Hematopoietic multipotent progenitor cell treated with erythropoietin and hydrocortisone succinate and interleukin-3 and kit ligand, for 17 days (in vitro differentiated cells): ENCODE measurements at places on chromosomes 4 and X.

DNA sequence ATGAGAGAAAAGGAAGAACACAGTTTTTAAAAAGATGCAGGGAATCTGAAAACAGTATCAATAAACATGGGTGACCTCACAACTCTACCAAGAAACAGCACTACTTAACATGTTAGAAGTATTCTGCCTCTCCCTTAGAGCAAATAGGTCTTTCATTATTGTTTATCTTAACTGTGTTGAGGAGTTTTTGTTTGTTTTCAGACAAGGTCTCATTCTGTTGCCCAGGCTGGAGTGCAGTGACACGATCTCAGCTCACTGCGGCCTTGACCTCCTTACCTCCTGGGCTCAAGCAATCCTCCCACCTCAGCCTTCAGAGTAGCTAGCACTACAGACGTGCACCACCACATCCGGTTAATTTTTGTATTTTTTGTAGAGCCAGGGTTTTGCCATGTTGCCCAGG lies 165.3 kb upstream of the PRDX4 start:
- DNase-seq = no peak

GRCh38 chrX:32448945-32449344 lies 762.4 kb downstream of the DMD start:
- DNase-seq = no peak

DNA sequence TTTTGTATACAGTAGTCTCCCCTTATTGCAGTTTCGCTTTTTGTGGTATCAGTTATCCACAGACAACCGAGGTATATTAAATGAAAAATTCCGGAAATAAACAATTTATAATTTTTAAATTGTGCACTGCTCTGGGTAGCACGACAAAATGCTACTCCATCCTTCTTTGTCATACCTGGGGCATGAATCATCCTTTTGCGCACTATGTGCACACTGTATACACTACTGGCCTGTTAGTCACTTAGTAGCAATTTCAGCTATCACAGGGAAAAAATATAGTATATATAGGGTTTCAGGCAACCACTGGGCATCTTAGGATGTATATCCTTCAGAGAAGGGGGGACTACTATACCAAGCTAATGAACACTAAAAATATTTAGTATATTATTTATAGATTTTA lies 198.8 kb upstream of the FAT4 start:
- DNase-seq = no peak

DNA sequence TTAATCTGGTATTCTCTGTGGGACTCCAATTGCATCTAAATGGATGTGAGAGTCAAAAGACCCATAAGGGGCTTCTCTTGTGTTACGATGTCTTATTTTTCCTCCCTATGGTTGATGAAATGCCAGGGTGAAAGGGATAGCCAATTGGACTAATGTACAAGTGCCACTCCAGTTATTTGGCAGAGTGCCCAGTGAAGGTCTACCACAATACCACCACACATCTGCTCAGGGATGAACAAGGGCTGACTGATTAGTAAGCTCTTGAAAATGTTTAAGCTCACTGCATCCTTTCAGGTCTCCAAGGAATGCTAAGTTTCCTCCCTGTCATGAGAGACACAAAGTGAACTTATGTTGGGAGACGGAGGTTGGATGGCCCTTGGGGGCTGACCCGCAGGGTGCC lies 57.8 kb downstream of the HEPH start:
- no peak for DNase-seq

DNA sequence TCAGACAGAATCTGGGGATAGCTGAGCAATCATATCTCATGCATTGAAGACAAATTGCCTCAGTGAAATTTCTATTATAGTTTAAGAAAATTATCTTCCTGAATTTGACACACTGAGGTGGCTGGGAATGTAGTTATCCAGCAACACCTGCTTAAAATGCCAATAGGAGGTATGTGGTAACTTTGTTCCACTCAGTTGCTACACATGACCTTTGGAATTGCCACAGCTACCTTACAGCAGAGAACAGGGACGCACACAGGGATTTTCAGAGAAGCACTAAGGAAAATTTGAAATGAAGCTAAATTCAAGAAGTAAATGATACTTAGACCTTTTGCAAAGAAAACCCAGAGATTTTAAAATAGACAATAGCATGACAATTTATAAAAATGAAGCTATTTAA lies 264.6 kb downstream of the IL1RAPL1 start:
- DNase-seq = no peak

DNA sequence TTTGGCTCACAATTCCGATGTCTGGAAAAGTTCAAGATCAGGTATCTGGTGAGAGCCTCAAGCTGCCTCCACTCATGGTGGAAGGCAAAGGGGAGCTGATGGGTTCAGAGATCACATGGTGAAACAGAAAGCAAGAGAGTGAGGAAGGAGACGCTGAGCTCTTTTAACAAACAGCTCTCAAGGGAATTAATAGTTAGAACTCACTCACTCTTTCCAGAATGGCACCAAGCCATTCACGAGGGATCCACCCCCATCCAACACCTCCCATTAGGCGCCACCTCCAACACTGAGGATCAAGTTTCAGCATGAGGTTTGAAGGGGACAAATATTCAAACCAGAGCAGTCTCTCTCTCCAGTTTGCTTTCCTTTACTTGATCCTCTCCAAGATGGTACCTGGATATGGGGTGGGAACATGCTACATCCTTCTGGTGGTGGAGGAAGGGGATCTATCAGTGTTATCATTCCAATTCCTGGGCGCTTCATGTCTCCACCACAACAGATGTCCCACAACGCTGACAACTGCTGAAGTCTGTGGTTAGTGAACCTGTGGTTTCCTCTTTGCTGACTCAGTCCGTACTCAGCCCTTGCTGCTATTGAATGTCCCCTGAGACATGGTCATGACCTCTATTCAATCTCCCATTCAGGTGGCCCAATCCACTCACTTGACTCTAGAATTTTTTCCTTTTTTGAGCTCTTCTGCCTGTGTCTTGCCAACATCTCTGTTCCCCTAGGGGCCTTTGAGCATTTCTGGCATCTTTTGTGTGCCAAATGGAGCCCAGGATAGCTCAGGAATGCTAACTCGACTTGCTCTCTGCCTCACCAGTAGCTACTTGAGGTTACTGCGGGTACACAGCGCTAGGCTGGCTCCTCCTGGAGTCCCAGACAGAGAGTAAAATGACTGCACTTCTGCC lies 395.2 kb downstream of the MID1IP1 start:
- DNase-seq = no peak

DNA sequence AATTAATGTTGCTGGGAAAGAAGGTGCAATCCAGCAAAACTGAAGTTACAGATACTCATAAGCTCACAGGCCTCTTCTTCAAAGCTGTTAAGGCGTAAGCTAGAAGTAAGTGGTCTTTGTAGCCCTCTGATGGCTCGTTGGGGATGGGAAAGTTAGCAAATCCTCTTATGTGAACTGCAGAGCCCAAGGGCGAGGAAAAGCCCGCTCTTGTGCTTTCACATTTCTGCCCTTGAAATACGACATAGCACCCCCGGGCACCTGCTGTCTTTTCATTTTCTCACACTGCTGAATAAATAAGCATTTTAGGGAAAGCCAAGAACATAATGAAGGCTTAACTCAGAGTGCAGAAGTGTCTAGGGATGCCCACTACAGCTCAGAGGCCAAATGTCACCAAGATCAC lies 73.1 kb upstream of the SORBS2 start:
- DNase-seq = no peak

DNA sequence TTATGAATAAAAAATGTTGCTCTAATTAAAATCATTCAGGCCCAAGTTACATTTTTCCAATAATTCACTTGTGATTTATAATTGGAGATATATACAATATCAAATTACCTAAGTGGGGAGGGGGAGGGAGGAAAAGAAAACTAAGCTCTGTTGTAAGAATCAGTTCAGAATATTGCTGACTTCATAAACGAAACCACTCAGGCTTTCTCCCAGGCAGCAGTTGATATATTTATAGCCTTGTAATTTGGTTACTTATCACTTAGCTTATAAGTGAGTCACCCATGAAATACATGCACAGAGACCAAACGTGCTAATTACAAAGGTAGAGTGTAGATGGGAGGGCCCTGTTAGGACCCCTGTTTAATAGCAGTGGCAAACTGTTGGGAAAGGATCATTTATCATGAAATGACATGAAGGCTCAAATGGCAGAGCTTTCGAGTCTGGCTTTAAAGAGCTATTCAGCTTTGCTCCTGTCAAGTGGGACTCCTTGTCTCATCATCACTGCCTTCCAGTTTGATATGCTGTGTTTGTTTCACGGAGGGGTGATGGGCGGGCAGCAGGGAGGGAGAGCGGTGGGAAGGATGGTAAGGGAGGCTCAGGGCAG lies 105.6 kb upstream of the PGRMC2 start:
- DNase-seq = no peak

GRCh38 chrX:113400193-113400704 lies 559.6 kb upstream of the AMOT start:
- no peak for DNase-seq

- DNase-seq = no peak
These were observed 803.8 kb upstream of the AMOT start for GRCh38 chrX:113644426-113644825.

GRCh38 chrX:30577362-30577991 lies at the start of gene TASL:
TASL (minus strand) TSS chrX:30577766; CDS start chrX:30560355, 17,411 bp downstream.
- no peak for DNase-seq

- DNase-seq = no peak
These were observed 219.4 kb downstream of the EPHA5 start for GRCh38 chr4:65450899-65451298.

- DNase-seq = no peak
These were observed 101.8 kb upstream of the ANK2 start for GRCh38 chr4:112947616-112948015.
